ENCODE measurements at places on chromosomes 1 and 21. TPM values are rescaled to one million over a fixed set of nuclear protein-coding genes. Genes with fewer than 3 reads are reported as not detected.

DNA sequence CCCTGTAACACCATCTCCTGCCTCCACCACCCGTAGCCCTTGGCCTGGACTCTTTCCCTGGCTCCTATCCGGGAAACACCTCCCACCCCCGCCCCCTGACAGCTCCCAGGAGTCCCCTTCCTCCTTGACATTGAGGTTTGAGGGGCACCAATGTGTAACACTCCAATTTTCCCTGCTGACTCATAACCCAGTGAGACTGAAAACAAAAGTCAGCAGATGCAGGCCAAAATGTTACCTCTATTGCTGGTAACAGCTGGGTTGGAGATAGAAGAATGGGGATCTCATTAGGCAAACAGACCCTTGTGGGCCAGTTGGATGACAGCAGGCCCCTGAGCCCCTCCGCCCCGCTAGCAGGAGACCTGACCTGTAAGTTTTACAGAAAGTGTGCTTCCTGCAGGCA is 237.2 kb downstream of the KAZN start:
- H3K36me3 ChIP-seq = no peaks in the 10 kb centered on the region
- no peak overlapping the region for H3K4me3 ChIP-seq
- no peaks in the 10 kb centered on the region for H3K27me3 ChIP-seq
- DNase-seq = no peak
- H3K27ac ChIP-seq = no peak overlapping the region

DNA sequence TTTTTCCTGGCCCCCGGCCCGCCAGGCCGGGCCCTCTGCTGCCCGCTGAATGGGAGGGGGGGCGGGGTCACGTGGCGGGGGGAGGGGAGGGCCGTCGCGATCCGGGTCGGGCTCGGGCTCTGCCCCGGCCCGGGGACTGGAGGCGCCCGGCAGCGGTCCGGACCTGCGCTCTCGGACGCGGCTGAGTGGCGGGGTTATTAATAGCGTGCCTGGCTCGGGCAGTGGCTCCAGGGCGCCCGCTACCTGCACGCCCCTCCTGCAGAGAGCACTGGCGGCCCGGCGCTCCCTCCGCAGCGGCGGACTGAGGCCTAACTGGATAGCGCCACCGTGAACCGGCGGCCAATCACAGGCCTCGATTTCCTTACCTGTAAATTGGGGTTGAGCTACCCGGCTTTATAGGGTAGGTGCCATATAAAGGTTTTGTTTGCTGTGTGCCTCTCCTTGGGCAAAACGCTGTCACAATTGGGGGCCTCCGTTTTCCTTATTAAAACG is 28.1 kb downstream of the AHDC1 start:
- no peak for DNase-seq
- H3K36me3 ChIP-seq = no peaks in the 10 kb centered on the region
- peak overlapping the region; percentile 94 for H3K27ac ChIP-seq
- peaks cover 79% of the 10 kb centered on the region for H3K4me1 ChIP-seq

DNA sequence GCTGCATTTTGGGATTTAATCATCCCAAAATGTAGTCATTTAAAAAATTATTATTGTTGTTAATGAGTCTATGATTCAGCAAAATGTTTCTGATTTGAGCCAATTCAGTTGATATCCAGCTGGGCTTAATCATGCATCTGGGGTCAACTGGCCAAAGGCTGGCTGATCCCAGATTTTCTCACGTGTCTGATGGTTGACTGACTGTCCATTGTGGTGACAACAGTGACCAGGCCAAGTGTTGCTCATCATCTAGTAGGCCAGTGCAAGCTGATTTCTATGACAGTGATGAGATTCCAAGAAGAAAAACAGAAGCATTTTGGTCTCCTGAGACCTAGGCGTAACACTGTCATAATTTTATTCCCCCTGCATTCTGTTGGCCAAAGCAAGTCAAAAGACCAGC is 80.1 kb upstream of the ZC3H11B start:
- no peak overlapping the region for H3K27ac ChIP-seq
- no peaks in the 10 kb centered on the region for H3K4me1 ChIP-seq
- H3K36me3 ChIP-seq = no peaks in the 10 kb centered on the region
- H3K27me3 ChIP-seq = no peaks in the 10 kb centered on the region

- H3K36me3 ChIP-seq = no peaks in the 10 kb centered on the region
- no peak for DNase-seq
- H3K4me3 ChIP-seq = no peak overlapping the region
- H3K27ac ChIP-seq = no peak overlapping the region
- no peaks in the 10 kb centered on the region for H3K4me1 ChIP-seq
These were observed 84.3 kb downstream of the COL11A1 start for GRCh38 chr1:103024051-103024450.

DNA sequence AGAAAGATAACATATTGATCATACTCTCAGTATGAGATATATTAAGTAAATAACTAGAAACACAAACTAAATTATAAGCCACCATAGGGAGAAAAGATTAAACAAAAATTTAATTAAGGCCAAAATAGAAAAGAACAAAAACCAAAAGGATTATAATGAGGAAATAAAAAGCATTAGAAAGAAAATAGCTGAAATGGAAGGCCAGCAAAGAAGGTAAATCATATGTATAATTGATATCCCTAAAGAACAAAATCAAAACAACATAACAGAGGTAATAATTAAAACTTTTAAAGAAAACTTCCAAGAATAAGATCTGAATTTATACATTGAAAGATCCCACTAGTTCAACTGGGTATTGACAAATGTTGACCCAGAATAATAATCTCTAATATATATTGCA is 453.0 kb downstream of the LRRIQ3 start:
- no peak for DNase-seq
- no peaks in the 10 kb centered on the region for H3K4me1 ChIP-seq
- H3K4me3 ChIP-seq = no peak overlapping the region
- H3K36me3 ChIP-seq = no peaks in the 10 kb centered on the region

ETV3L gene
- total RNA-seq = not detected

RGS13 gene
- not detected for total RNA-seq

DNA sequence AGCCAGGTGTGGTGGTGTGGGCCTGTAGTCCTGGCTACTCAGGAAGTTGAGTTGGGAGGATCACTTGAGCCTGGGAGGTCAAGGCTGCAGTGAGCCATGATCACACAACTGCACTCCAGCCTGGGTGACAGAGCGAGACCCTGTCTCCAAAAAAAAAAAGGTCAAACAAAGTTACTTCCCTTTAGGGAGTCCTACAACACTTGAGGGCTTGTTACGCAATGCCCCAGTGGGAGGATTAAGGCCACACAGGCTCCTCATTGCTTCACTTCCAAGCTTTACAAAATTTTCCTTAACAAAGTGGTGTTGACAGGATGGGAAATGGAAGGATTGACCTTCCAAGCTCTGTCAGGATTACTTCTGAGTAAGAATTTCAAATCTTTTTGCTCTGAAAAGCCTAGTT is 6.2 kb upstream of the EXTL1 start:
- H3K27me3 ChIP-seq = no peaks in the 10 kb centered on the region
- H3K36me3 ChIP-seq = no peaks in the 10 kb centered on the region
- H3K27ac ChIP-seq = no peak overlapping the region
- peaks cover 8% of the 10 kb centered on the region for H3K4me1 ChIP-seq
- DNase-seq = no peak
- H3K4me3 ChIP-seq = no peak overlapping the region

HEYL gene
- total RNA-seq = 3.0 TPM

GRCh38 chr1:108591466-108591865 is 31.6 kb downstream of the EEIG2 start:
- peak overlapping the region; percentile 77 for H3K27ac ChIP-seq
- no peak overlapping the region for H3K4me3 ChIP-seq
- no peaks in the 10 kb centered on the region for H3K36me3 ChIP-seq
- DNase-seq = no peak
- no peaks in the 10 kb centered on the region for H3K27me3 ChIP-seq

UBASH3A gene
- total RNA-seq = 0.36 TPM

PRR9 gene
- total RNA-seq = 21.2 TPM

DNA sequence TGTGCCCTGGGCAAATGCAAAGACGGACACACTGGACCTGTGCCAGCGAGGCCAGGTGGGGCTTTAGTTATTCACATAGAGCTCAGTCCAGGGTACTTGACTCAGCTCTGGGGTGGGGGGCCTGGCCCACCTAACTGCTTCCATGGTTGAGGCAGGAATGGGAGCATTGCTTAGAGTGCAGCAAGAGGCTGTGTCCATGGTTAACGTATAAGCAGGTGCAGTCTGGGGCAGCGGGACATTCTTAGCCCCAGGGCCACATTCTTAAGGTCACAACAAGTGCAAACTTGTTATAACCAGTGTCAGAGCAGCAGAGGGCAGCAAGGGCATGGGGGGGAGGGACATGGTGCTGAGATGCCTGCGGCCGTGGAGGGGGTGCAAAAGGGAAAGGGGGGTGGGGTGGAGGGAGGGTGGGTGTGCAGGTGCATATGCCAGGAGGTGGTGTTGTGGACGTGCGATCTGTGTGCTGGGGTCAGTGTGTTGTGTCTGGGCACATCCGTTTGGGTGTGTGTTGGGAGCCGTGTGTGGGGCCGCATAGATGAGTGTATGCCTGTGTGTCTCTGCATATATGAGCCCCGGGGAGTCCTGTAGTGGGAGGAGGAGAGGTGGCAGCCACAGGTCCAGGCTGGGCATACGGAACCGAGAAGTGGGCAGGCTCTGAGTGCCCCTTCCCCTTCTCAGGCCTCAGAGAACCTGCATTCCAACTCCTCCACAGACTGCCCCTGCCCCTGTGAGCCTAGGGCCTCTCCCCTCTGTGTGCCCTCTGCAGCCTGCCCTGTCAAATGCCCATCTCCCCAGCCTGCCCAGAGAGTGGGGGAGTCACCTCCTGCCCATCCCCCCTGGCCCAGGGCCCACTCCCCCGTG is 8.4 kb downstream of the KCNJ10 start:
- H3K27ac ChIP-seq = no peak overlapping the region
- H3K4me3 ChIP-seq = no peak overlapping the region
- no peaks in the 10 kb centered on the region for H3K36me3 ChIP-seq
- peaks cover 3% of the 10 kb centered on the region for H3K4me1 ChIP-seq
- peaks cover 13% of the 10 kb centered on the region for H3K27me3 ChIP-seq
- DNase-seq = no peak

DNASE2B gene
- not detected for total RNA-seq

DNA sequence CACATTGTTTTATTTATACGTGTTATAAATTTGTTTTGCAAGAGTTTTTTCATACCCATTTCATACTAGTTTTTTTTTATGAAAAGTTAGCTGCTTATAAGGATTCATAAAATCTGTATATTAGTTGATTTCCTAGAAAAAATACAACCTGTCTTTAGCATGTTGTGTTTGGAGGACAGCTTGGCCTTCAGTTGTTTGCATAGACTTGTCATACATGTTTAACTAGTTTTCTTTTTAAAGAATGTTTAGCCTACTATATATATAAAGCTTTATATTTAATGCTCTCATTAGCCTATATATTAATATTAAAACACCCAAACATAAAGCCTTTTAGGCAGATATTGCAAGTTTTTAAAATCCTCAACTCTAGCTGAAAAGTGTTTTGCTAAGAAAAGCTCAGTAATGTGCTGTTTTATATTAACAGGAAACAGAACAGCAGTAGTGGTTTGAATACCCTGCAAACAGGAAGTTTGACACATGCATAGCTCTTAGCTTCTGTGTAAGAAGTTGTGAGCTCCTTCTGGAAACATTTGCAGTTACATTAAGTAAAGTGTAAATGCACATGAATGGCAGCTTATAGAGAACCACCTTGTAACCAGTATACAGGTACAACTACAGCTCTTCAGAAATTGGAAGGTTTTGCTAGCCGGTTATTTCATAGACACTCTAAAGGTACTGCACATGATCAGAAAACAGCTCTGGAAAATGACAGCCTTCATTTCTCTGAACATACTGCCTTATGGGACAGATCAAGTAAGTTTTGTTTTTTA is at the start of gene PRKACB:
TSS of gene PRKACB (plus strand) at position 476 of the 770 bp plus-strand sequence. CDS start at position 567, 91 bp downstream.
- peak within 1 kb of the TSS; percentile 25 for H3K4me3 ChIP-seq
- H3K27me3 ChIP-seq = no peaks in the 10 kb centered on the region
- H3K27ac ChIP-seq = peak within 1 kb of the TSS; percentile 15

DNA sequence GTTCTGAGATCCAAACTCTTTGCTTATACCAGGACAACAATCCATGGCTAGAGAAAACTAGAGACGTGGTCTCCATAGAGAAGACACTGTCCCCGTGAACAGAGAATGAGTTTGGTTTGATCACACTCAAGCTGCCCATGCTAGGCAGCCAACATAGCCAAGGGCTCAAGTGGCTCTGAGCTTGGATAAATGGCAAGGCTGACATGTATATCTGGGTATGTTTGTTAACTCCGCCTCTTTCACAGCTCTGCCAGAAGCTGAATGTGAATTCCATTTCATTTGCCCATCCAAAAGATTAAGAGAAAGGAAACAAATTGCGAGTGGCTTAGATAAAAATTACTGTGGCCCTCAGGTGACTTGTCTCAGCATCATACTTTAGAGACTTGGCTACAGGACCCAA is 38.0 kb downstream of the ILDR2 start:
- no peaks in the 10 kb centered on the region for H3K4me1 ChIP-seq
- no peak for DNase-seq
- no peaks in the 10 kb centered on the region for H3K36me3 ChIP-seq
- no peak overlapping the region for H3K4me3 ChIP-seq

C8A gene
- 1.2 TPM for total RNA-seq

TMEM82 gene
- total RNA-seq = not detected

- H3K4me3 ChIP-seq = no peak overlapping the region
- no peaks in the 10 kb centered on the region for H3K27me3 ChIP-seq
- peaks cover 15% of the 10 kb centered on the region for H3K4me1 ChIP-seq
- no peaks in the 10 kb centered on the region for H3K36me3 ChIP-seq
- peak overlapping the region; percentile 23 for H3K27ac ChIP-seq
- peak; percentile 94 for DNase-seq
These were observed 228.2 kb upstream of the USP24 start for GRCh38 chr1:55443175-55443915.

ANGPTL3 gene
- 0.32 TPM for total RNA-seq

GRCh38 chr1:65757531-65757930 is 35.2 kb upstream of the PDE4B start:
- no peak for DNase-seq
- H3K27ac ChIP-seq = no peak overlapping the region
- no peaks in the 10 kb centered on the region for H3K36me3 ChIP-seq
- H3K27me3 ChIP-seq = no peaks in the 10 kb centered on the region
- no peaks in the 10 kb centered on the region for H3K4me1 ChIP-seq

DNA sequence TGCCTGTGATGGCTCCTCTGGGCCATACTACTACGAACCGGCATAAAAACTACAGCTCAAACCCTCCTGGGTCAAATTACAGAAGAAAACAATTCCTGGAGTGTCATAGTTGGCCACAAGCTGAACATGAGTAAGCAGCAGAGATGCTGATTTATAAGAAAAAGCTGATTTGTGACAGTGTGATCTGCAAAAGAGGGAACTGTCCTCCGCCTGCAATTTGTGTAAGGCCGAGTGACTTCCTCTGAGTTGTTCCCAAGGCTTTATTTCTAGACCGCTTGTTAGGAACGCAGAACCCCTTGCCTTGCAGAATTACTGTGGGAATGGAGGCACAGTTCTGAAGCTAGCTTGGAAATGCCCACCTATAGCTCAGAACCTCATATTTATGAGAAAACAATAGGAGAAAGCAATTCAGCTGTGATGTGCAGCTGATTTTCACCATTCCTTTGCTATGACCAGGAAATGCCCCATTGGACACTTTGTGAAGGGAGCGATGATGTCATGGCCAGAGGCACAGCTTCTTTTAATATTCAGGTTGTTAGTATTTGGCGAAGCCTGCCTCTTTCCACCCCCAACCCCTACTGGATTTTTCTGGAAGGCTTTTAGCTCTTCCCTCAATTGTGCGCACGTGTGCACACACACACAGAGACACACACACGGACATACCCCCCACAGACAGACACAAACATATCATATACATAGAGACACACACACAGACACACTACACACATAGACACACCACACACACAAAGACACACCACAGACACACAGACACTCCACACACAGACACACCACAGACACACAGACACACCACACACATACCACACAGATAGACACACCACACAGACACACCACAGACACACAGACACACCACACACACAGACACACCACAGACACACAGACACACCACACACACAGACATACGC is 47.6 kb downstream of the IER5 start:
- peak overlapping the region; percentile 56 for H3K27ac ChIP-seq
- H3K4me1 ChIP-seq = peaks cover 36% of the 10 kb centered on the region
- no peak for DNase-seq
- H3K4me3 ChIP-seq = no peak overlapping the region
- H3K36me3 ChIP-seq = no peaks in the 10 kb centered on the region

All from suprapubic skin (tissue), 4 donors.